ENCODE measurements at places on chromosomes 2 and 18.

GRCh38 chr18:62371436-62371835, 46.3 kb downstream of the TNFRSF11A start:
- no peak for DNase-seq

DNA sequence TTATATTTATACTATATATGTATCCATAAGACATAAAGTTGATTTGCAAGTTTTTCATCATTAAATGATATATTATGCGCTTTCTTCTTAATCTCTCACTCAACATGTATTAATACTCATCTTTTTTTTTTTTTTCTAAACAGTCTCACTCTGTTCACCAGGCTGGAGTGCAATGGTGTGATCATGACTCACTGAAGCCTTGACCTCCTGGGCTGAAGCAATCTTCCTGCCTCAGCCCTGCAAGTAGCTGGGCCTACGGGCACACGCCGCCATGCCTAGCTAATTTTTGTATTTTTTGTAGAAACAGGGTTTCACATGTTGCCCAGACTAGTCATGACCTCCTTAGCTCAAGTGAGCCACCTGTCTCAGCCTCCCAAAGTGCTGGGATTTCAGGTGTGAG, 51.4 kb upstream of the MAP4K3 start:
- peak; percentile 77 for DNase-seq

- DNase-seq = no peak
These were observed 308.4 kb downstream of the XIRP2 start for GRCh38 chr2:167196461-167197252.

GRCh38 chr18:13356032-13356431, 137.5 kb downstream of the LDLRAD4 start:
- DNase-seq = no peak

- no peak for DNase-seq
These were observed 8.9 kb upstream of the PDE1A start for GRCh38 chr2:182435754-182436153.

- DNase-seq = no peak
These were observed 231.7 kb downstream of the VAPA start for GRCh38 chr18:10145546-10145945.

DNA sequence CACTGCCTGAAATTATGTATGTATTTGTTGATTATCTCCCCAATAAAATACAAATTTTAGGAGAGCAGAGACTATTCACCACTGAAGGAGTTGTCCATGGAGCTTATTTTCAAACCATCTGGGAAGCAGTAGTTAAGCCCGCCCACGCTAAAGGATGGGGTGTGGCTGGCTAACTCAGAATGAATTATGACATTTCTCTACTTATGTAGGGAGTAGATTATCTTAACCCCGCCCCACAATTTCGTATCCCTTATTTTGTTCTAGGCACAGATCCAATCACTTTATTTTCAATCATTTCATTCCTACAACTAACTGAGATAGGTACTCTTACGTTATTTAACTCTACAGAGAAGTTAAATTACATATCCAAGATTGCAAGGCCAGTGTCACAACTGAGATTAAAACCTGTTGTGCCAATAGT, 1.4 kb upstream of the LAPTM4A start:
- DNase-seq = no peak

DNA sequence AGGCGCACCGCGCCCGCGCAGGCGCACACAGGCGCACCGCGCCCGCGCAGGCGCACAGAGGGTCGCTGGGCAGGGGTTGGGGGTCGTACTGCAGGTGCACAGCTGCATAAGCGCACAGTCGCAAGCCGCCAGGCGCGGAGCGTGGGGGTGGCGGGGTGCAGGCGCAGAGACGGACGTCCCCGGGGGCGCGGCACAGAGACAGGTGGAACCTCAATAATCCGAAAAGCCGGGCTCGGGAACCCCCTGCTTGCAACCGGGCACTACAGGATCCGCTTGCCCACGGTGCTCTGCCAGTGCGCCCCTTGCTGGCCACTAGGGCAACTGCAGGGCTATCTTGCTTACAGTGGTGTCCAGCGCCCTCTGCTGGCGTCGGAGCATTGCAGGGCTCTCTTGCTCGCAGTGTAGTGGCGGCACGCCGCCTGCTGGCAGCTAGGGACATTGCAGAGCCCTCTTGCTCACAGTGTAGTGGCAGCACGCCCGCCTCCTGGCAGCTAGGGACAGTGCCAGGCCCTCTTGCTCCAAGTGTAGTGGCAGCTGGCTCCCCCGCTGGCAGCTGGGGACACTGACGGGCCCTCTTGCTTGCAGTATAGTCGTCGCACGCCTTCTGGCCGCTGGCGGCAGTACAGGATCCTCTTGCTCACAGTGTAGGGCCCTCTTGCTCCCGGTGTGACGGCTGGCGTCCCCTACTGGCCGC, 34.9 kb downstream of the FAM110C start:
- DNase-seq = no peak

GRCh38 chr2:217698691-217699090, 304.1 kb downstream of the TNS1 start:
- DNase-seq = no peak

- DNase-seq = no peak
These were observed 50.9 kb downstream of the CACNB4 start for GRCh38 chr2:152047824-152048471.

DNA sequence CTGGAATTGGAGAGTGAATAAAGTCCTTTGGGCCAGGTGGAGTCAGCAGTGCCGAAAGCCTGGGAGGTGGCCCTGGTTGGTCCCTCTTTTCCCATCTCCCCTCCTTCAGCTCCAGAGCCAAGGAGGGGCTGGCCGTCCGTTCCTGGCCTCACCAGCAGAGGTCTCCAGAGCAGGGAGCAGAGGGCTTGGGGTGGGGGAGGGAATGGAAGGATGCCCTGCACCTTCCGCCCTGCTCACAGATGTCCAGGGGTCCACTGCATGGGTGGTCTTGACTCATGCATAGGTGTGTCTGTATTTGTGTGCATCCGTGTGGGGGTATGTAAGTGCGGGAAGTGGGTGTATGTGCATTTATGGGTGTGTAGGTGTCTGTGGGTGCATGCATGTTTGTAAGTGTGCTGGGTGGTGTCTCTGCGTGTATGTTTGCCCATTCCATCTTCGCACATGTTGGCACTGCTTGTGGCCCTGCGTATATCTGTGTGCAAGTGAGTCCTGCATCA, 201.8 kb downstream of the ZFP36L2 start:
- no peak for DNase-seq

DNA sequence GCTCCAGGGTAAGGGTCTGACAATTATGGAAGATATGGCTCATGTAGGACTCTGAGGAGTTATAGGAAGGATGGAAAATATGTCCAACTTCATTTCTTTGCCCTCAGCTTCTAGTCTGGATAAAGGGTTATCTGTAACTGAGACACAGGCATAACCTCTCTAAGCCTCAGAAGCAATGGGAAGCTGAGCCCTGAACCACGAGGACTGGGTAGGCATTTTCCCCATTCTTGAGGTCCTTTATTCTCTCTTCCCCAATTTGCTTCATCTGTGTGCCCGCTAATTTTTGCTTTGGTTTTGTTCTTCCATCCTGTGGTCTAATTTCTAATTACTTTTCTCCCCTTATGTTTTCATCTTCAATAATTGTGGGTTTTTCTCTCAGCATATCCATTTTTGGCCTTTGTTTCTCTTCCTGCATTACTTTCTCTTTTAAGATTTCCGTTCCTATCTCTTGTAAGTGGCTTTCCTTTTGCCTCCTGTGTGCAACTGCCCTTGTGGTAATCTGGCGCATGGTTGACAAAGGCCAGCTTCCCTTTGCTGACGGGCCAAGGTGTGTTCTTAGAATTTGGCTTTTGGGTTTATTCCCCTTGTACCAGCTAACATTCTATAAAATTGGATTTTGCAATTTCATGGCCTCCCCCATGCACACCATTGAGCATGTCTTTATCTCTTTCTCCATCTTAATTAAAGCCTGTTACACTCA, 343.8 kb downstream of the TXNL1 start:
- no peak for DNase-seq

GRCh38 chr2:143476336-143477087, 347.3 kb downstream of the ARHGAP15 start:
- DNase-seq = no peak

- no peak for DNase-seq
These were observed 15.9 kb upstream of the KLHL30 start for GRCh38 chr2:238122287-238123217.

- no peak for DNase-seq
These were observed 23.7 kb downstream of the B3GNT2 start for GRCh38 chr2:62219407-62220159.

DNA sequence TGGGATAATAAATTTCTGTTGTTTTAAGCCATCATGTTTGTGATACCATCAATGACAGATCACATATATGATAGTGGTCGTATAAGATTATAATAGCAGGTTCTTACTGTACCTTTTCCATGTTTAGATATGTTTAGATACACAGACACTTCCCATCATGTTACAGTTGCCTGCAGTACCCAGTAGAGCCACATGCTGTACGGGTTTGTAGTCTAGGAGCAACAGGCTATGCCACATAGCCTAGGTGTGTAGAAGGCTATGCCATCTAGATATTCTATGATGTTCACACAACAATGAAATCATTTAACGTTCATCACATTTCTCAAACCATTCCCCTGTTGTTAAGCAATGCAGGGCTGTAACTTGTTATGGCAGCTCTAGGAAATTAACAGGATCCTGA, 132.9 kb upstream of the SH3BP4 start:
- DNase-seq = no peak

GRCh38 chr2:171365232-171365631, 68.6 kb downstream of the METTL8 start:
- no peak for DNase-seq

DNA sequence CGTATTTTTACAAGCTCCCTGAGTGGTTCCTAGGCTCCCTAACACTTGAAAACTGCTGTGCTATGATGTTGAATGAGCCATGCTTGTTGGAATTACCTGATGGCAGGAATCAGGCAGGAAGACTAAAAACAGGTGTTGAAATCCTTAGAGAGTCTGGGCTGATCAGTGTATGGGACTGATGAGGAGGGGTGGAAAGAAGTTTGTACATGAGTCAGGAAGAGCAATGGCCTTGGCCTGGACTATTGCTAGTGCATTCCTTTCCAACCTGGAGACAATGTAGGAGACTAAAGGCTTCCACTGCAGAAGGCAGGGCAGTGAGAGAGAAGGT, 25.0 kb upstream of the TMBIM1 start:
- no peak for DNase-seq

DNA sequence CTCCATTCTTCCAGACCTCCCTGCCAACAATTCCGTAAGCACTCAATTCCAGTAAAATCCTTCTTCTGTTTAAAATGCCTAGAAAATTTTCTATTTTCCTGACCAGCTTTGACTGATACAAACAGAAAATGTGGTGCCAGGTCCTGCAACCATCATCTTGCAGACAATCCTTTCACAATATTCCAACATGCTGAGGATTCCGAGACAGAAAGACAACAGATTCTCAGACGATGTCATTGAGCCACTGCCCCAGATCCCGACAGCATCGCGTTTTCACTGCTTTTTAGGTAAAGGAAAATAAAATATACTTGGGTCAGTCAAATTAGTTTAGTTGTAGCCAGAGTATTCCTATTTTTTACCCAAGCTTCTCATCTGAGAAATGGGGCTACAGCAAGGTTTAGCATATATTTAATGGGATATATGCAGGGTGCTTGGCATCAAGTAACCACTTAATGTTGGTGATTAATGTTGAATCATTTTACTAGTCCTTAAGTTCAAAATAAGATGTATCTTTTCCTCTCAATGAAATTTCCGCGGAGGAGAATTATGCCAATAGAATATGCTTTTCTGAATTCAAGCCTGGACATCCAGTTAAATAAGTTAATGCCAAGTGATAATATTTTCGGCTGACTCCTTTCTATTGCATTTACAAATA, 866.6 kb downstream of the SLC4A3 start:
- no peak for DNase-seq

- DNase-seq = no peak
These were observed 81.3 kb upstream of the PELI1 start for GRCh38 chr2:64225491-64225890.

DNA sequence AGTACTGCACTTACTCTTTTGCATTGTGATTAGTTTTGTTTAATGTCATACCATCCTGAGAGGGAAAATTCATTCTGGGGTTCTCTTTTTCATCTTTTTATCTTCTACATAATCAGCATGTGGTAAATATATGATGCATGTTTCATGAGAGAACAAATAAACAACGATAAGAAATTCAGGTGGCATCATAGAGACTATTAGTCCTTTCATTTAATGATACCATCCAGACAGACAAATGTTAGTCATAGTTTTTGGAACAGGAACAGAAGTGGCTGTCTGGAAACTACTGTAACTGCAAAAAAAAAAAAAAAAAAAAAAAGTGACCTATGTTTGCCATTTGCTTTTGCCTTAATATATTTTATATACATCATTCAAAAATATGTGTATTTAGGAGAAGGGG, 761.0 kb downstream of the EPHA4 start:
- no peak for DNase-seq

DNA sequence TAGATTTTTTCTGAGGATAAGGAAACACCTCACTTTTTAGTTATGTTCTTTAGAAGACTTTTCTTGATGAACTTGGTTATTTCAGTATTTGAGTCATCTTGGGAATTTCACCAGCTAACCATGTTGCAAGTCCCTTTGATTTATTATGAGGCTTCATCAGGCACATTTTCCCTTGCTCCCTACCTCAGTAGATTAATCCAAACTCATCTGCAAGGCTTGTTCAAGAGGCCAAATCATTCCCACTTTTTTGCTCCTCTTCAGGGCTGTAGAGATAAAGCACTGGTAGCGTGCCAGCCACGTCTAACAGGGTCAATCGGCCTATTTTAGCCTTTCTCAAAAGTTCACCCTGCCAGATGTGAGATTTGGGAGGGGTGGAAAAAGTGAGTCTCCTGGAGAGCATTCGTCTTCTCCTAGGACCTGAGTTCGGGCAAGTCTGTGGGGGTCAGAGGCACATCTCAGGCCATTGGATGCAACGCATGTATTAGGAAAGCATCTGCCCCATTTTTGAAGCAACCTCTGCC, 120.3 kb downstream of the RDH14 start:
- DNase-seq = no peak

DNA sequence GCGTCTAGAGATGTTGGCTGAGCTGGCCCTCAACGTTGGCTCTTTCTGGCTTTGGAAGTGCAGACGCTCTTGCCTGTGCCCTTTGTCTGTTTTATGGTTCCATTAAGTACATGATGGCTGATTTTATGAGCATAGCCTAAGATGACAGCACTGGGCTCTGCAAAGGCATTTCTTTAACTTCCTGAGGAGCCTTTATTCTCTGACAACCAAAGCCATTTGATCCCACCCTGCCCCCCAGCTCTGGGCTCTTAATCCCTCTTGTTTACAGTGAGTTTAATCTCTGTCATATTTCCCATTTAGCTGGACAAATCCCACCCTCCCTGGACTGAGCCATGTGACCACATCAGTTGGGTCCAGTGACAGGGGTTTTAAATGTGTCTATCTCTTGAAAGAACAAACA, 195.9 kb downstream of the ACKR3 start:
- no peak for DNase-seq
